ENCODE measurements at places on chromosomes 6 and 20.

DNA sequence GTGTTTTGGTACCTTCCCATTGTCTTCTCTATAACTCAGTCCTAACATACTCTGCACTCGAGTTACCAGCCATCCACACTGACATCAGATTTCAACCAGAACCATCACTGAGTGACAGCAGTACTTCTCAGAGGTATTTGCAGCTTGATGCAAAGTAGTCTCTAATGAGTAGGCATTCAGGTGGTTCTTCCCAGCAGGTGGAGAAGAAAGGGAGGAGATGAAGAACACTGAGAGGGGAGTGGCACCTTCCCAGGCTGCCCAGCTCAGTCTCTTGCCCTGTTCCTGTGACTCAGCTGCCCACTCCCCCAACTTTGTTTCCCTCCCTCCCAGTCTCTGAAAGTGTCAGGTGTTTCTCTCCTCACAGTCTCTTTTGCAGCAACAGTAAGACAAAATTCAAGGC lies 38.7 kb upstream of the SMIM28 start:
- no peak for DNase-seq

DNA sequence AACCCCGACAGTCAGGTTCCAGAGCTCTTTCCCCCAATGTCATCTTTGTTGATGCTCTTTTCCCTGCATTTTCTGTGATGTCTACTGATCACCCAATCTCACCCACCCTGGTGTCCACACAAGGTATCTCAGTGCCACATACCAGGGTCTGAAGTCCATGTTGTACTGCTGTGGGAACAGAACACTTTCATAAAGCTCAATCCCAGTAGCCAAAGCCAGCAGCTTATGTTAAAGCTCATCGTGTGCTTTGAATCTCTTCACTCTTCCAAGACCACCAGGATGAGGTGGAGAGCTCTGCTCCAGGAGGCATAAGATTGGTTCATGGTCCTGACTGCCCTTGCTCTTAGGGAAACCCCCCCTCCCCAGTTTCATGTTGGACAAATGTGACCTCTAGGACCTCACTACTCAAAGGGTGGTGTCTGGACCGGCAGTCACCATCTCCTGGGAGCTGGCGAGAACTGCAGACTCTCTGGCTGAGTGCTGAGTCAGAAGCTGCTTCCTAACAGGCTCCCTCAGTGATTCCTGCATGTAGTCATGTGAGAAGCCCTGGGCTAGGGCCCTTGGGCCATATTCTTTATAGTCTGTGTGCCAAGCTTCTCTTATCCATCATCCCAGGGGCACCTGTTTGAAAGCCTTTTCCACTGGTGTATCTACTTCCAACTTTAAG lies 13.4 kb upstream of the CPNE5 start:
- DNase-seq = no peak

DNA sequence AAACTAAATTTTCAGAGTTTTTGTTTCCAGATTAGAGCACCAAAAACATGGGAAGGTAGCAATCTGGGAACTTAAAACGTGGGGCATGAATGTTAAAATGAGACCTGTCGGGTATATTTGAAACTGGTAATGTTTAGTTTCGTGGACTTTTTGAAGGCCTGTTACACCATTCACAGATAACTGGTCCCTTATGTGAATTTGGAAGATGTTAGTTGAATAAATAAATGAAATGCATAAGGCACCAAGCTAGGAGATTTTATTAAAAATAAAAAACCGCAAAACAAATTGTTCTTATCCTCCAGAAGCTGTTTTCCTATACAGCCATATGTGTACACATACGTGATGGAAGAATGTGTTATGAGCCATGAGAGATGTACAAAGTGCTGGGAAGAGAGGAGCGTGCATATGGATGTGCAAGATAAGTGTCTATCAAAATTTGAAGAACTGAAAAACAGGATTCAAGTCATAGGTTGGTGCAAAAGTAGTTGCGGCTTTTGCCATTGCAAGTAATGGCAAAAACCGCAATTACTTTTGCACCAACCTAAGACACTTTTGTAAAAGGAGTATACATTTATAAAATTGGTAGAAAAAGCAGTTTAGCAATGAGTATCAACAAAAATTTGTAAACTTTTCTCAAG lies 700 bp upstream of the MCUR1 start:
- no peak for DNase-seq

DNA sequence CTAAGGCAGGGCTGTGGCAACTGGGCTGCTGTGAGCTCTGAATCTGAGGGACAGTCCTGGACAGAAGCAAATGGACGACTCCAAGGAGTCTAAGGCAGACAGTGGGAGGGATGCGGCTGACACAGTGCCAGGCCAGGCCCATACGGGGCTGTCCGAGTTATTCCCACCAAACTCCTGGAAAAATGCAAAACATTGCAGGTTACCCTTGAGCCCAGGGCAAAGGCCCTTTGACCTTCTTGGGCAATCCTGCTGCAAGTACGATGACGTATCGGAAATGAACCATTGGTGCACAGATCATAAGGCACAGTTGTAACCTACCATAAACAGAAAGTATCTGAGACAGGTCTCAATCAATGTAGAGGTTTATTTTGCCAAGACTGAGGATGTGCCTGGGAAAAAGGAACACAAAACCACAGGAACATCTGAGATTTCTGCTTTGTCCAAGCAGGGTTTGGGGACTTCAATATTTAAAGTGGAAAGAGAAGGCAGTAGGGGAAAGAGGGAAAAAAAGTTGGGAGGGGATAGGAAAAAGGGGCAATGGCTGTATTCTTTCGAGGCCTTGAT lies 118.9 kb downstream of the DACT2 start:
- DNase-seq = no peak

- peak; percentile 59 for DNase-seq
These were observed 37.4 kb downstream of the COX4I2 start for GRCh38 chr20:31674895-31675827.

DNA sequence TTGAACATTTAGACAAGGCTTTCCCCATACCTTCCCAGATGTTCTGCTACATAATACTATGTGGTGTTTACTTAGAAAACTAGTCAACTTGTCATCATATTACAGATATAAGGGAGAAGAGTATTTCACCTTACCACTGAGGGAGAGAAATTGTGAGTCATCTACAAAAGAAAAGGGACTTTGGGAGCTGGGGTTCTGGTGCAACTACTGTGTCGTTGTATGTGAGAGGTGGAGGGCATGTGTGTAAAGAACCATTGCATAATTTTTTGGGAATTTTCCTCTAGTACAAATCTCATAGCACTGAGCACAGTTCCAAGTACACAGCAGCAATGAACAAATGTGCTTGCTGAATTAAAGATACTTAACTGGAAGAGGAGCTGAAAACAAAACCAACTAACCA lies 665.6 kb downstream of the DHX35 start:
- no peak for DNase-seq
